ENCODE measurements at places on chromosomes 16 and 17.

DNA sequence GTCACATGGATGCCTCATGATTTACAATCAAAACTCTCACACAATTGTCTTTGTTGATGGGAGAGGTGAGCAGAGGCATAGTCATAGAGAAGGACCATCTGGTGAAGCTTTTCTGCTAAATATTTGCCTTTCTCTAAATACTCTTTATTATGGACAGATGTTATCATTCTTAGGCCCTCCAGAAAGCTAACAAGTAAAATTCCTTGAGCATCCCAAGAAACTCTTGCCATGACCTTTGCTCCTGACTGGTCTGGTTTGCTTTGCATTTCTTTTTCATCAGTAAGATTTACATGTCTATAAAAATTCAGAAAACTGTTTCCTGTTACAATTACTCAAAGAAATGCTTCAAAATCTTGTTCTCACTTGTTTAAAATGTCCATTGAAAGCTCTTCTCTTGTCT, 1336.6 kb upstream of the CDH8 start:
- no peak for DNase-seq

DNA sequence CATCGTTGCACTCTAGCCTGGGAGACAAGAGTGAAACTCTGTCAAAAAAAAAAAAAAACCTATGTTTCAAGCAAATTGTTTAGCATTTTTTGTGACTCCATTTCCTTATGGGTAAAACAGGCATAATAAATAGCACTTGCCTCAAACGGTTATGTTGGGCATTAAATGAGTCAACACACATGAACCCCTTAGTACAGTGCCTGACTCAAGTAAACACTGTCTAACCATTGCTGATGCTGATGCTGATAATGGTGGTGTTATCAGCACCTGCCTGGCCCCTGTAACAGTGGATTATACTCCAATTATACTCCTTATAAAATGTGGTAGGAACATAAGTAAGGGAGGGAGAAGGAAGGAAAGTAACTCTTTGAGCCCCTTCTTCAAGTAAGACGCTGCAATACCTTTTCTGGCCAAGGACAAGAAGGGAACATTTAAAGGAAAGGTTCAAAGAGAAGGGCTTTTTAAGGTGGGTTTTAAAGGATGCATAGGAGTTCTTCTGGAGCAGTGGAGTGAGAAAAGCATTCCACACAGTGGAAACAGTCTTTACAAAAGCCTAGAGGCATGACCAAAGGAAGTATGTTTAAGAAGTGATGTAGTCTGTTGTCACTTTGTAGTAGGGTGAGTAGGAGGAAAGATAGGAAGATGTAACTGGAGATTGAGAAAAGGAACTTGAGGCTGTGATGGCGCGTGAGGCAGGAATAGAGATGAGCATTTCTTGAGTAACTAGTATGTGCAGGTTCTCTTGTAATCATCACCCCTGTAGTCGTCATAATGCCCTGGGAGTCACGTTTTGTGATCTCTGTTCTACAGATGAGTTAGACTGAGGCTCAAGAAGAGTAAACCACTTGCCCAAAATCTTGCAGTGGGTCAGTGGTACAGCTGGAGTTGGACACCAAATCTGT, 4.3 kb downstream of the SCNN1B start:
- no peak for DNase-seq

DNA sequence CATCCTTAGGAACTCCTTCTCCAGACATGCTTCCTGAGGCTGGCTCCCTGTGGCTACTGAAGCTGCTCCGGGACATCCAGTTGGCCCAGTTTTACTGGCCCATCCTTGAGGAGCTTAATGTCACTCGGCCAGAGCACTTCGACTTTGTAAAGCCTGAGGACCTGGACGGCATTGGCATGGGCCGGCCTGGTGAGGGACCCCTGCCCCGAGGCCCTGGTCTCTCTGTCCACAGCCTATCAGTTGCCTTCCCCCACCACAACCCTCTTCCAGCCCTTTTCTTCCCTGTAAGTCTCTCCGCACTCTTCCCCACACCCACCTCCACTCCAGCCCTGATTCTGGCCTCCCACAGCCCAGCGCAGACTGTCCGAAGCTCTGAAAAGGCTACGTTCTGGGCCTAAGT, 2.0 kb downstream of the TNK1 start:
- DNase-seq = no peak

GRCh38 chr16:84209989-84210388, 19.0 kb downstream of the ADAD2 start:
- DNase-seq = no peak

DNA sequence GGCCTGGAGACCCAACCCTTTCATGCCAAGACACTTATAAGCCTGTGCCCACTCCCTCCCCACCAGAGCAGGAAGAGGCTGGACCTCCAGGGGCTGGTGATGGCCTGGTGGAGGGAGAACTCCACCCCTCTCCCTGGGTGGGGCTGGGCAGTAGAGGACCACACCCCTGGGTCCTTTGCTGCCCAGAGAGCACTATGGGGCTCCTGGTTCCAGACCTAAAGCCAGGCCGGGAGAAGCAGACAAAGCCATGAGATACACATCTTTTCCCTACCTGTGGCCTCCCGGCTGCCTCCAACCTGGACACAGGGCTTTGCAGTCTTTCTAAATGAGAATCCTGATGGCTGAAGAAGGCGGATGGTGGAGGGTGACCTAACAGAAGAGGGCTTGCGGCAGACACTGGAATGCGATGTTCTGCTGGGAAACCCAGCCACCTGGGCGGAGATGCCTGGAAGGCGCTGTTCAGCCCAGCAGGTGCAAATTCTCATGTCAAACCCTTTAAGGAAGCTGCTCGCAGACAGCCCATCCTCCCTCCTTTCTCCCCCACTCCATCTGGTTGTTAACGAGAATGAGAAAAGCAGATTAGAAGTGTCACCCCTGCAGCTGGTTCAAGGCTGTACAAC, 43.9 kb upstream of the KIFC3 start:
- no peak for DNase-seq

DNA sequence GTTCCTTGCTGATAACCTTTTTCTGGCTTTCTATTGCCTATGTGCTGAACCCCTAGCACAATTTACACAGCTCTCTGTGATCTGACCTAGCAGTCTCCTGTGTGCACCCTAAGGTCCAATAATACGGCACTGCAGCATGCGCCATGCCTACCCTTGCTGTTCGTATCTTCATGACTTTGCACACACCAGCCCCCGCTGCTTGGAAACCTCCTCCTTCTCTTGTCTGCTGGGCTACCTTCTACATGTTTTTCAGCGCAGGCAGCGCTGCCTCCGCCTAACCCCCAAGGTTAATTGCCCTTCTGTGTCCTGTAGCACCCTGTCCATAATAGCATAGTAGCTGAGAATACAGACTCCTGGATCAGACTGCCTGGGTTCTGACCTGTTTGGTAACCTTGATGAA, 1.4 kb downstream of the STARD3 start:
- DNase-seq = no peak

- no peak for DNase-seq
Observed at GRCh38 chr17:78414178-78415162, 36.0 kb downstream of the PGS1 start.

DNA sequence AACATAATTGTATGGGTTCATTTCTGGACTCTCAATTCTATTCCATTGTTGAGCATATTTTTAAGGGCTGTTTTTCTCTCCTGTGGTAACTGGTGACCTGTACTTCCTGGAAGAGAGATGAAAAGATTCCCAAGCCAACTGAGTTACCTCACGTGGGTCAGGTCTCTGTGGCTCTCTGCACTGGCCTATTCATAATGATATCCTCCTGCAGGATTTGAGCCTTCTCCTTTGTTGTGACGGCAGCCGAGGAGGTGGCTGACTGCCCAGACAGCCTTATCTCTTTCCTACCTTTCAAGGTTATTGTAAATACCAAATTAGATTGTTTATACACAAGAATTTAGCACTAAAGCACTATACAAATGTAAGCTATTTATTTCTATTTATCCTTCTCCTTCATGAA, 2.7 kb upstream of the ACE start:
- peak; percentile 37 for DNase-seq

DNA sequence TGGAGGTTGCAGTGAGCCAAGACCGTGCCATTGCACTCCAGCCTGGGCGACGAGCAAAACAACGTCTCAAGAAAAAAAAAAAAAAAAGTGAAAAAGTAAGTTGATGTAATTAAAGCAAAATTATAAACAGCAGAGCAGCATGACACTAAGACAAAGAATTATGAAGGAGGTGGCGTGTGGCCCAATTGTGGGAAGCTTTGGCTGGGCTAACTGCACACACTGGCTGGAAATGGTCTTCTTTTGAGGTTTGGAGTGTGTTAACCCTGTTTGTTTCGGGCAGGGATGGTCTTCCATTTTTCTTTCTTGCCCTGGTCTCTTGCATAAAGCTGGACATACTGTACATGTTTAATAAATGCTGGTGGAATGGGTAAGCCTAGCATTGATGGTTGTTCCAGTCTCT, 54.8 kb downstream of the RAP1GAP2 start:
- no peak for DNase-seq

- DNase-seq = no peak
Observed at GRCh38 chr16:78100112-78100467, 636 bp downstream of the WWOX start.

- peak; percentile 99 for DNase-seq
Observed at GRCh38 chr17:8173056-8173870, 2.9 kb downstream of the TMEM107 start.

GRCh38 chr16:28823873-28824716, 1.3 kb downstream of the ATXN2L start:
- peak; percentile 99 for DNase-seq

- no peak for DNase-seq
Observed at GRCh38 chr17:81491761-81492160, 20.8 kb downstream of the ACTG1 start.

DNA sequence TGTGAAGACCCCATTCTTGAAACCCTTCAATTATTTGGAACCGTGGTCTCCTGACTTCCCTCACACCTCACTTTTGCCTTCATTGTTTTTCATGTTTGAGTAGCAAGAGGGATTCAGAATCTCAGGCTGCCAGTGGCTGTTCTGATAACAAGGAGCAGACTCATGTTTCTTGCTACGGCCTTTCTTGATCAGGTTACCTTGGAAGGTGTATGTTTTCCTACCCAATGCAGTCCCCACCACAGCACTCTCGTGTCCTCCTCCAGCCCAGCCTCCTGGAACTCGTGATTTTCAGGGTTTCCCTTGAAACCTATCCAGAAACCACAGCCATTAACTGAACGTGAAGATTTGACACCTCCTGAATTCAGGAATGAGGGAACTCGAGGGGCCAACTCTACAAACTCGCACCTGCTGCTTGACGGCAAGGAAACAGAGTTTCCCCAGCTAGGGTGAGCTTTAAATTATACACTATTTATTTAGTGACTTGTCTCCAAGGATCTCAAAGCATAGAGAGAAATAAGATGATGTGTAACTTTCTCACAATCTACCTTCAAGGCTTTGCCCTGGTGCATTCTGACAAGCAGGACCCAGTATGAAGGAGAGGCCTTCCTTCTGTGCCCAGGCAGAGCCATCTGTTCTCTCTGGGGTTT, 1.6 kb downstream of the ZFHX3 start:
- DNase-seq = no peak

DNA sequence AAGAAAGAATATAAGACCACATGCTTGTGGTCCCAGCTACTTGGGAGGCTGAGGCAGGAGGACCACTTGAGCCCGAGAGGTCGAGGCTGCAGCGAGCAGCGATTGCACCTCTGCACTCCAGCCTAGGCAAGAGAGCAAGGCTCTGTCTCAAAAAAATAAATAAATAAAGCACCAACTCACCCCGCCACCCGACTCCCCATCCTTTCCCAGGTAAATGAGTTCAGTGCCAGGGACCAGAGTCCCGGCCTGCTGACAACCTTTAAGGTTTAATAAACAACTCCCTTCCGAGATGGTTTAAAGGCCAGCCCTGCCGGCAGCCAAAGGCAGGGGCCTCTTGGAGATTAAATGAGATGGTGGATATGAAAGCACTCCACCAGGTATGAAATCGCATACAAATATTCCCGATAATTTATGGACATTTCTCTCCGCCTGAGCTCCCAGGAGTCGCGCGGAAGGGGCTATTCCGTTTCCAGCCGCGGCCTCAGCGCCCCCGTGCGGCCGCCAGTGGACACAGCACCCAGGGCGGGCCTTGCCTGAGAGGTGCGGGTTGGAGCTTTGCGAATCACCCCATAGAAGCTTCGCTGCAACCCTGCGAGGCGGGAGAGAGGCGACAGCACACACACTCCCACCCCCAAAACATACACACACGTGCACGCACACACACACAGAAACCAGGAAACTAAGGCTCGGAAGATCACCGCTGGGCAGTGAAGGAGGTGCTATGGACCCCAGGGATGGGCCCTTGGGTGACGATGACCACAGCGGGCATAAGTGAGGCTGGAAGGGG, 4.0 kb upstream of the RPL38 start:
- peak; percentile 54 for DNase-seq

DNA sequence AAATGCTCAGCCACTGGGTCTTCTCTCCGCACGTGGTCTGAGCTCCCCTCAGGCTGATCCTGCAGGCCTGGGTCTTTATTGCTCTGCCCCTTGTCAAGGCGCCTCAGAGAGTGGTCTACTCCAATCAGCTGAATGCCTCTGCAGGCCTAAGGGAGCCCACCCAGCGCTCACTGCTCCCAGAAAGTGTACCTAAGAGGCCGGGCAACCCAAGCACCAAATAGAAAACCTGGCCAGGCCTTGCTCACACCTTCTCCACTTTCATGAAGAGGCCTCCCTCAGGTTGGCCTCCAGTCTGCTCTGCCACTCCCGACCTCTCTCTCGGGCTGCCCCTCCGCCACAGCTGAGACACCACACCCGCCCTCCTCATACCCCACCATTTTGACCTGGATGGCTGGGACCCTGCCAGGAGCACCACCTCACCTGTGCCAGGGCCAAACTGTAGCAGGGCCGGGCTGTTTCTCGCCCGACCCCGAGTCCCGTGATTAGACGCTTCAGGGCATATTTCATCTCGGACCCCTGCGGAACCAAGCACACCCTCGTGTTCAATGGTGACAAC, 665 bp downstream of the MYBBP1A start:
- DNase-seq = no peak

GRCh38 chr16:20073203-20074098, at the start of gene GPR139:
Gene GPR139 (minus strand): TSS chr16:20073890. CDS start chr16:20073616, 274 bp downstream.
- no peak for DNase-seq

DNA sequence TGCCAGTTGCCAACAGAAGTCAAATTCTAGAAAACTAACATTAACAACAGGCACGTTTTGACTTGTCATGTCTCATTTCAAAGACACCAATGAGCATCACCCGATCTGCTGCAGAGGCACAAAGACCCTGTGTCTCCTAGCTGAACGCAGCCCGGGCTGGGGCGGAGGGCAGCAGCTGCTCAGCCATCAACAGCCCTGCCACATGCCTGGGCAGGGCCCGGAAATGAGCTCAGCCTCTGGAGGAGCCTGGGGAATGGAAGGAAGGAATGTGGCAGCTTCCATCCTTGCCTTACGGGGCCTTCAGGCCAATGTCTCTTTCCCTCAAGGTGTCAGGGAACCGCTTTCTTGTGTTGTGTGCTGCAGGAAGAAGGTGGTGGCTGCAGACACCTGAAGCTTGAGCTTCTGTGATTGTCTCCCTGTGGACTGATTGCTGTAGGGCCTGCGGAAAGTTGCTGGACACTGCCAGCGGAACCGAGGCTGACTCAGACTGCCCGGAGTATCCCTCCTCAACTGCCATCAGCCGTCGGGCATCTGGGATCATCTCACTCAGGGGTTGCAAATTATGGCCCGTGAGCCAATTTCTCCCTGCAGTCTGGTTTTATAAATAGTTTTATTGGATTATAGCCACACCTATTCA, 7.3 kb downstream of the CDH13 start:
- peak; percentile 86 for DNase-seq
